Thoracic aorta (tissue), 2 donors: ENCODE measurements at places on chromosomes 6 and 20. TPM values are rescaled to one million over a fixed set of nuclear protein-coding genes. Genes with fewer than 3 reads are reported as not detected.
A peak's percentile ranks its signal among the peaks of the same experiment; 100 is the strongest.

GRCh38 chr20:57922706-57923105 lies 212.9 kb upstream of the PMEPA1 start:
- H3K27me3 ChIP-seq = no peaks in the 10 kb centered on the region
- H3K4me1 ChIP-seq = no peaks in the 10 kb centered on the region
- no peaks in the 10 kb centered on the region for H3K36me3 ChIP-seq
- no peak for DNase-seq

Gene KIF25
- not detected for total RNA-seq

DNA sequence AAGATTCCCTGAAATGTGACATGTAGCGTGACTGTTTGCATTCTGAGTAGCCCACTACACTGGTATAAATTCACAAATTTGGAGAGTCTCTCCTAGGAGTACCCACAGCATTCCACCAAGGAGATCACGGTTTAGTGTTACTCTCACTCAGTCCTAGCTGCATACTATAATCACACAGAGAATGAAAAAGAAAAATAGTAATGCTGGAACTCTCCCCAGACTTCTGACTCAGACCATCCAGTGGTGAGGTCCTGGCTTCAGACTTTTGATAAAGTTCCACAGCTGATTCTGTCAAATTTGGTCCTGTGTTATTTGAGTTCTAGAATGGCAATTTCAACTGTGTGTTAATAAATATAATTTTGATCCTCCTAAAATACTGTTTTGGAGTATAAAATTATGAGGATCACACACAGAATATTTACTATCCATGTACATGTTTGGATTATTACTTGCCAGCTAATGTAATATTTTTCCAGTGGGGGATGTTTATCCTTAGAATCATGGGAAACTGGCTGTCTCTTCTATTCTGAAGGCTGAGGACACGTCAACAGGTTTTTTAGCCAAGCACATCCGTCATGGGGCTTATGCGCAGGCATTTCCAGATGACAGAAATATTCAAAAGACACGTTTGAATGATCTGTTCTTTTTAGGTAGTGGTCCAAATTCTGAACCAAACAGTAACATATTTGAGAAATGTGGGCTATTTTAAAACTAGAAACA lies 5.1 kb upstream of the KIAA0408 start:
- no peak for DNase-seq
- H3K27me3 ChIP-seq = no peaks in the 10 kb centered on the region

DNA sequence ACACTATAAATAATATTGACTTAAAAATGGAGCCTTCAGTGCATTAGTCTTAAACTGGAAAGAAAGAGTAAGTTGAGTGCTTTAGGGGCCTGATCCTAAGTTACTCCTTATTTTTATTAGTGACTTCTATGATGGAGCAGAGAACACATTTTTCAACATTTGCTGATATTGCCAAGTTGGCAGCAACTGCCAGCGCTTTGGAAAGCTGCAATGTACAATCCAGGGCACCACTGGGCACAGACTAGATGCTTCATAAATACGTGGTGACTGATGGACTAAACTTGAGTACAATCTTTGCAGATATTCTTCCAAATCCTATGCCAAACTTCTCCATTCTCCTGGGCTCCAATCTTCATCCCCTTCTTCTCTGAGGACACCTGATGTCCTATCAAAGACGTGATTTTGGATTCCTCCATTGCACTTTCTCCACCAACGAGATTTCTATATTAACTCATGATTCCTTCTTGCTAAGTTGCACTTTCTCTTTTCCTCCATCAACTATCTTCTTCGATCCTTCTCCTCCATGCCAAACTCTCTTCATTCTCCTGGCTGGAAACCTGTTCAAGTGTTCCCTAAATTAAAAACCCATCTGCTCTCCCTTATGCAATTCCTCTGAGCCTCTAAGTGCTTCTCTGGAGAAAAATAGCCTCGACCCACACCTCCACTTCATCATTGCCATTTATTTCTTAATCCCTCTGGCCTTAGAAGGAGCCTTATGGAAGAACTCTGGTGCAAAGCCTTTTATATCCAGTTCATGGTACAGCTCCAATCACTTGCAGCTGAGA lies 28.5 kb upstream of the PAK5 start:
- no peak overlapping the region for H3K27ac ChIP-seq
- no peak for DNase-seq

DNA sequence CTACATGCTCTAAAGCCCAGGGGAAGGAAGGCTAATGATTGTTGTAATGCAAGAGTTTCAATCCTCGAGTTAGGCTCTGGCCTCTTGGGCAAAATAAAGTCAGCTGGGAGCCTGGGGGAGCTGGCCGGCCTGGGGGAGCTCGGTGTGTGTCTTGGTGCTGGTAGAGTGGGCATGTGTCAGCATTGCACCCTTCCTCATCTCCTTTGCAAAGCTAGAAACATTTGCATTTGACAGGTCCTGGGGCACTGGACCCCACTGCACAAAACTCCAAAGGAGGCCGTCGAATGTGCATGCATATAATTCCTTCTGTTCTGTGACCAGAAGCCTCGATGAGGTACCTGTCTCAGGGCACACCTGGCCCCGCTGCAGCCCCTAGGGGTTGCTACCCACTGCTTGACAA lies 74.6 kb upstream of the SLC22A23 start:
- H3K36me3 ChIP-seq = no peaks in the 10 kb centered on the region
- no peak overlapping the region for H3K4me3 ChIP-seq
- no peaks in the 10 kb centered on the region for H3K4me1 ChIP-seq
- no peaks in the 10 kb centered on the region for H3K27me3 ChIP-seq
- no peak for DNase-seq
- H3K27ac ChIP-seq = no peak overlapping the region

DNA sequence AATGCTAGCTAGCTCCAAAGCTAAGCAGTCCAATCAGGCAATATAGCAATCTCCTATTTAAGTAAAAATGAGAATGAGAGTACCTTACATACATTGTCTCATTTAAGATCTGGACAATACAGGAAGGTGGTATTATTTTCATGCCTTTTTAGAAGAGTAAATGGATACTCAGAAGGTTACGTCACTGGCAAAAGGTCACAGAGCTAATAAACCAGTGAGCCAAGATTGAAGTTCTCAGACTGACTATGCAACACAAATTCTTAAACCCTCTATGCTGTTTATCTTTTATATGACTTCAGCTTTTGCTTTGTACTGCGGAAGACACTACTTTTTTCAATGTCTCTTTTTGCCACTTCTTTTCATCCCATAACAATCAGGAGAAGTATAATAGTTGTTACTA lies 135.2 kb upstream of the PRL start:
- no peak overlapping the region for H3K27ac ChIP-seq
- H3K4me1 ChIP-seq = no peaks in the 10 kb centered on the region
- H3K4me3 ChIP-seq = no peak overlapping the region
- H3K27me3 ChIP-seq = no peaks in the 10 kb centered on the region
- DNase-seq = no peak

GRCh38 chr20:33940666-33941065 lies 53.0 kb upstream of the RALY start:
- no peak overlapping the region for H3K4me3 ChIP-seq
- no peak for DNase-seq
- H3K4me1 ChIP-seq = no peaks in the 10 kb centered on the region
- no peak overlapping the region for H3K27ac ChIP-seq
- no peaks in the 10 kb centered on the region for H3K36me3 ChIP-seq

DNA sequence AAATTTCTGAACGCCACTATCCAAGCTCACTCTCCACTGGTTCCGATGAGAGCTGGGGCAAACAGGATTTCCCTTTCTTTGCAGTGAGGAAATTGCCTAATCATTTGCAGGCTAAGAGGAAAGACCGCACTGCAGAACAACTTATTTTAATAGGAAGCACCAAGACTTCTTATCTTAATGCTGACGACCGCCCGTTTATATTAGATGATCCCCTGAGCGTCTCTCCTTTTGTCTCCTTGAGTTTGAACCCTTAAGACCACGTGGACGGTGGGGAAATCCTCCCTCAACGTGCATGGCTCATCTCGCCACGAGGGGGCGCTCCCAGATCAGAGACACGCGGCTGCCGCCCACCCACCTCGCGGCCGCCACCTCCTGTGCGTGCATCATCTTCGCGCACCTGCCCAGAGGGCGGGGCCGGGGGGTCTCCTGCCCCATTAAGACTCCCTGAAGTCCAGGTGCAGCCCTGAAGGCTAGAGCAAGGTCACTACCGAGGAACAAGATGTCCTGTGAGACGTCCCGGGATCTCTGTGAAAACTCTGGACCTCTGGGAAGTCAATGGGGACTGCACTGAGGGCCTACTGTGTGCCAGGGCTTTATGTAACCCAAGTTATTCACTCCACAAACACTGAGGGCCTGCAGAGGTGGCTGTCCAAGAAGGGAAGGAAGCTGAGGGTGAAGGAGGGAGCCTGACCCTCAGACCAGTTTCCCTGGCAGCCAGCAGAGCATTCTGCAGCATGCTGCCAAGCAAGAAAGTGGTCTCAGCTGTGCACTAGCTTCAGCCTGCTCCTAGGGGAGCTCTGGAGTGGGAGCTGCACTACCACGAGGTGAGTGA lies 28.1 kb downstream of the PDYN start:
- H3K4me1 ChIP-seq = peaks cover 3% of the 10 kb centered on the region
- no peaks in the 10 kb centered on the region for H3K36me3 ChIP-seq
- H3K27me3 ChIP-seq = no peaks in the 10 kb centered on the region
- peak; percentile 29 for DNase-seq

Gene CCN6
- not detected for total RNA-seq

- H3K27me3 ChIP-seq = no peaks in the 10 kb centered on the region
- H3K27ac ChIP-seq = no peak overlapping the region
- H3K36me3 ChIP-seq = peaks cover 87% of the 10 kb centered on the region
- no peaks in the 10 kb centered on the region for H3K4me1 ChIP-seq
These were observed 10.1 kb upstream of the C20orf204 start for GRCh38 chr20:64025826-64026412.

DNA sequence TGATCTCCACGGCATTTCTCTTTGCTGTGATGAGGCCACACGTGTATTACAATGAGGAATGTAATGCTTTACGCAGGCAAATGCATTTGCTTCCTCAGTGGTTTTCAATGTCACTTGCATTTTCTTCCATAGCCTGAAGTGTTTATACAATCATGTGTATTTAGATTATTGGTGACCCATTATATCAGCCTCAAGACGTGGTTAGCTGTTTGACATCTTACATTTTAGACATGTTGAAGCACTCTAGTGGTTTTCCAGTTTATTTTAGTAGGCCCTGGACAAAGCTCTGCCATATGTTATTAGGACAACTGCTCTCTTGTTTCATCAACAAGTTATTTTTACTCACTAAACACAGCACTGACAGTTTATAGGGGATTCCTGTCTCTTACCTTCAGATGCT lies 200.4 kb downstream of the UTRN start:
- peaks cover 2% of the 10 kb centered on the region for H3K4me1 ChIP-seq
- H3K27me3 ChIP-seq = no peaks in the 10 kb centered on the region
- H3K4me3 ChIP-seq = no peak overlapping the region
- H3K27ac ChIP-seq = no peak overlapping the region
- H3K36me3 ChIP-seq = peaks cover 24% of the 10 kb centered on the region
- no peak for DNase-seq

Gene UCKL1
- total RNA-seq = 40.5 TPM

Gene MCHR2
- not detected for total RNA-seq

Gene ANKRD66
- total RNA-seq = not detected

Gene C2
- total RNA-seq = 40.2 TPM

DNA sequence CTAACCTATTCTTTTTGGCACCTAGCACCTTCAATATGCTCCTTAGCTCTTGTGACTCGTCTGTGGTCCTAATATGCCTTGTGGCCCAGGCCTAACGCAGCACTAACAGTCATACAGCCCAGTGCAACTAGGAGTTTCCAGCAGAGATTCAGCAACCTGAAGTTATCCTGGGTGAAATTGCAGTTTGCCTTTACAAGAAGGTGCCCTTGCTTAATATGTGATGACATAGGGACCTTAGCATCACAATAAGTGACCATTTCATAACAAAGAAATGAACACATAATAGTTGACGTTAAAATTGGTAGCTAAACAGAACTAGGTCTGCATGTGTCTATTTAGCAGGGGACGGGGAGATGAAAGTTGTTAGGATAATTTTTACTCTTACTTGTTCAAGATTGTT lies 10.1 kb downstream of the FIG4 start:
- H3K27ac ChIP-seq = no peak overlapping the region
- no peak overlapping the region for H3K4me3 ChIP-seq
- no peaks in the 10 kb centered on the region for H3K27me3 ChIP-seq
- no peak for DNase-seq

DNA sequence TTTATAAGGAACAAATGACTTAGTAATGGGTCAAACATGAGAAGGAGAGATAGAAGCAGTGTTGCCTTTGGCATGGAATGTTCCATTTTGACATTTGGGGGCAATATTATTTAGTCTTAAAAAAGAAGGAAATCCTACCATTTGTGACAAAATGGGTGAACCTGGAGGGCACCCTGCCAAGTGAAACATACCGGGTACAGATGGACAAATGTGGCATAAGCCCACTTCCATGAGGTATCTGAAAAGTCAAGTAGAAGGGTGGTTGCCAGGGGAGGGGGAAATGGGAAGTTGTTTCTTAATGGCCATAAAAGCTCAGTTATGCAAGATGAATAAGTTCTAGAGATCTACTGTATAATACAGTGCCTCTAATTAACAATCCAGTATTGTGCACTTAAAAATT lies 269.3 kb downstream of the TBC1D7 start:
- no peak overlapping the region for H3K4me3 ChIP-seq
- H3K27me3 ChIP-seq = no peaks in the 10 kb centered on the region
- H3K4me1 ChIP-seq = no peaks in the 10 kb centered on the region
- DNase-seq = no peak

- no peaks in the 10 kb centered on the region for H3K4me1 ChIP-seq
- H3K27ac ChIP-seq = no peak overlapping the region
- H3K36me3 ChIP-seq = no peaks in the 10 kb centered on the region
These were observed 302.6 kb downstream of the TAF4 start for GRCh38 chr20:61762886-61763739.

DNA sequence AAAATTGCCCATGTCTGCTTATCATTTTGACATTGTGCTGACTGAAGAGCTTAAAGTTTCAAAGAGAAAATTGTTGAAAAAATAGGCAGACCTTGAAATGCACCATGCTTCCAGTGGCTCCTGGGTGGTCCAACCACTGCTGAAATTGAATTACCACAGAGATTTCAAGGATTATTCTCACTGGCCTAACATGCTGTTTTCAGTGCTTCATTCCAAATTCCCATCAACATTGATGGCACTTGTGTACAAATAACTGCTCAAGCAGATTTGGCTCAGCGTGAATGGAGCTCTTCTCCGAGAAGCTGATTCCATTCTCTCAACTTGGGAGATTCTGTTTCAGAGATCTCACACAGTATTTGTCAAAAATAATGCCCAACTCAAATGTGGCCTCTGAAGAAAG lies 75.5 kb downstream of the LAMA4 start:
- peaks cover 6% of the 10 kb centered on the region for H3K36me3 ChIP-seq
- no peaks in the 10 kb centered on the region for H3K27me3 ChIP-seq

GRCh38 chr20:3203315-3204123 lies 963 bp downstream of the DDRGK1 start:
- H3K36me3 ChIP-seq = peaks cover 18% of the 10 kb centered on the region
- no peak for DNase-seq
- peaks cover 20% of the 10 kb centered on the region for H3K4me1 ChIP-seq
- no peaks in the 10 kb centered on the region for H3K27me3 ChIP-seq

GRCh38 chr20:58313396-58313795 lies 3.9 kb downstream of the RAB22A start:
- H3K36me3 ChIP-seq = peaks cover 20% of the 10 kb centered on the region
- H3K4me3 ChIP-seq = no peak overlapping the region
- DNase-seq = no peak
- H3K4me1 ChIP-seq = peaks cover 19% of the 10 kb centered on the region
- no peak overlapping the region for H3K27ac ChIP-seq
- no peaks in the 10 kb centered on the region for H3K27me3 ChIP-seq

GRCh38 chr6:13124131-13124530 lies 204.2 kb downstream of the TBC1D7 start:
- H3K4me1 ChIP-seq = no peaks in the 10 kb centered on the region
- no peak overlapping the region for H3K27ac ChIP-seq
- no peak overlapping the region for H3K4me3 ChIP-seq
- no peak for DNase-seq
- H3K27me3 ChIP-seq = no peaks in the 10 kb centered on the region
